ENCODE measurements at places on chromosomes 6 and 20.

GRCh38 chr20:58890518-58891085, 38.1 kb downstream of the GNAS start:
- peak overlapping the region; percentile 5 for H3K27ac ChIP-seq
- H3K27me3 ChIP-seq = peaks cover 6% of the 10 kb centered on the region
- H3K36me3 ChIP-seq = no peaks in the 10 kb centered on the region
- peak overlapping the region; percentile 85 for H3K4me3 ChIP-seq
- DNase-seq = no peak

DNA sequence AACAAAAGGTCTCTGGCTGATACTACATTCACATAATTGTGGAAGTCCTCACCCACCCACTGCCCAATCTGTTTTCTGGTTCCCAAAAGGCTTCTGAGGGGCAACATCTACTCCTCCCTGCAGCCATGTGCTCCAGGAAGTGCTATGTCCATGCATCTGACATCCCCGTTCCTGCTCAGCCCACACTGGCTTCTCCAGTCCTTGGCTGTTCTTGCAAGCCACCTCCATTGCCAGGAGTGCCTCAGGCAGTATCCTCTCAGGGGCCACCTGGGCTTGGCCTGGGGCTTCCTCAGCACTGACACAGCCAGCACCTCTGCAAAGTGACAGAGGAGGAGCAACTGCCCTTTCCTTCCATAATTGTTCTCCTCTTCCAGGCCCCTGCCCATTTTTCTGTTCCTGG, 18.3 kb downstream of the ARHGAP18 start:
- H3K27ac ChIP-seq = no peak overlapping the region
- no peaks in the 10 kb centered on the region for H3K27me3 ChIP-seq
- peaks cover 4% of the 10 kb centered on the region for H3K4me1 ChIP-seq
- no peak overlapping the region for H3K4me3 ChIP-seq
- DNase-seq = no peak

GRCh38 chr6:15243910-15244619, 1.8 kb upstream of the JARID2 start:
- peaks cover 11% of the 10 kb centered on the region for H3K4me1 ChIP-seq
- no peaks in the 10 kb centered on the region for H3K36me3 ChIP-seq
- no peaks in the 10 kb centered on the region for H3K27me3 ChIP-seq
- peak overlapping the region; percentile 94 for H3K4me3 ChIP-seq
- no peak for DNase-seq
- H3K27ac ChIP-seq = no peak overlapping the region

- H3K27ac ChIP-seq = no peak overlapping the region
- DNase-seq = no peak
- no peaks in the 10 kb centered on the region for H3K27me3 ChIP-seq
These were observed 389.2 kb upstream of the CITED2 start for GRCh38 chr6:139763468-139764210.

- H3K4me1 ChIP-seq = no peaks in the 10 kb centered on the region
- no peak overlapping the region for H3K27ac ChIP-seq
- DNase-seq = no peak
- H3K36me3 ChIP-seq = no peaks in the 10 kb centered on the region
These were observed 181.0 kb downstream of the PLCB1 start for GRCh38 chr20:8313073-8313472.

GRCh38 chr6:7241709-7242645, 71.0 kb downstream of the SSR1 start:
- H3K27ac ChIP-seq = no peak overlapping the region
- H3K27me3 ChIP-seq = no peaks in the 10 kb centered on the region
- no peak overlapping the region for H3K4me3 ChIP-seq

DNA sequence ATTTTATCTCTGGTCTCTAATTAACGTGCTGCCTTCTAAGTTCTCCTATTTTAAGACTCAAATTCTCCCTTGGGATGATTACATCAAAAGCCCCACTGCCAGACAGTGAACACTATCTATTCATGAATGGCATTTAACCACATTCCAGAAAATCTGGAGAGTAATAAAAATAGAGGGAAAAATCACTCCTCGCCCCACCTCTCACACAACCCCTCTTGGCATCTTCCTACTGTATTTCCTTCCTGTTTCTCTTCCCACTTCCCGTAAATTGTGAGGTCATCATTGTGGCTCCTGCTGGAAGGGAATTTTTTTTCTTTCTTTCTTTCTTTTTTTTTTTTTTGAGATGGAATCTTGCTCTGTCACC, 31.5 kb downstream of the RAB44 start:
- H3K4me3 ChIP-seq = no peak overlapping the region
- no peak for DNase-seq
- H3K4me1 ChIP-seq = peaks cover 6% of the 10 kb centered on the region

- H3K27me3 ChIP-seq = no peaks in the 10 kb centered on the region
- no peaks in the 10 kb centered on the region for H3K4me1 ChIP-seq
- no peak overlapping the region for H3K27ac ChIP-seq
- peak overlapping the region; percentile 50 for H3K4me3 ChIP-seq
These were observed 622 bp downstream of the SS18L1 start for GRCh38 chr20:62143957-62144825.

DNA sequence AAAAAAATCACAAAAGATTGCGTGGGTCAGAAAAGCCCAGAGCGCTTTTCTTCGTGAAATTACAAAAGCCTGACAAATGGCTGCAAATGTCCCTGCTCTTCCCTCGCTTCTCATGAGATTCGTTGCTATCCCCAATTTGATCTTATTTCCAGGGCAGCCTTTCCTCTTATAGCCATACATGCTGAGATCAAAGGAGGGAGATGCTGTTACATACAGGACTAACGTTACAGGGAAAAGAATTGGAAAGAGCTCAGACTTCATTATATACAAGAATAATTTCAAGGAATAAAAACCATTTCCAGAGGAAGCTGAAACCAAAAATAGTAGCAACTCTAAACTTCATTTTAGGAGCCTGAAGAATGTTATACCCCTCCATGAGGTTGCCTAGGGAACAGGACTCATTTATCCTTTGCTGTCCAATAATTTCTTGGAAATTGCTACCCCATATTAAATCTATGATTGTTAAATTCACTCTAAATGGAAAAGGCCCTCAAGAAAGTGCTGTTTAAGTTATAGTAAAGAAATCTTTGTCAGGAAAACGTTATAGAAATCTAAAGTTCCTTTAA, 81.0 kb downstream of the METTL24 start:
- DNase-seq = no peak
- H3K4me3 ChIP-seq = no peak overlapping the region
- H3K36me3 ChIP-seq = no peaks in the 10 kb centered on the region

- no peaks in the 10 kb centered on the region for H3K27me3 ChIP-seq
- H3K27ac ChIP-seq = no peak overlapping the region
- H3K4me3 ChIP-seq = no peak overlapping the region
- no peak for DNase-seq
These were observed 195.8 kb downstream of the HAO1 start for GRCh38 chr20:7744411-7744810.

- H3K4me3 ChIP-seq = no peak overlapping the region
- no peak overlapping the region for H3K27ac ChIP-seq
- no peak for DNase-seq
- no peaks in the 10 kb centered on the region for H3K36me3 ChIP-seq
These were observed 83.5 kb upstream of the SCAF8 start for GRCh38 chr6:154649721-154650120.

- no peak overlapping the region for H3K27ac ChIP-seq
- peak overlapping the region; percentile 50 for H3K4me3 ChIP-seq
- DNase-seq = no peak
- H3K27me3 ChIP-seq = peaks cover 39% of the 10 kb centered on the region
- peaks cover 2% of the 10 kb centered on the region for H3K4me1 ChIP-seq
These were observed 699 bp downstream of the PTPRT start for GRCh38 chr20:43188861-43189553.

GRCh38 chr6:107600121-107600520, 110.2 kb downstream of the SOBP start:
- no peak overlapping the region for H3K4me3 ChIP-seq
- no peak for DNase-seq
- no peaks in the 10 kb centered on the region for H3K27me3 ChIP-seq
- no peaks in the 10 kb centered on the region for H3K36me3 ChIP-seq

DNA sequence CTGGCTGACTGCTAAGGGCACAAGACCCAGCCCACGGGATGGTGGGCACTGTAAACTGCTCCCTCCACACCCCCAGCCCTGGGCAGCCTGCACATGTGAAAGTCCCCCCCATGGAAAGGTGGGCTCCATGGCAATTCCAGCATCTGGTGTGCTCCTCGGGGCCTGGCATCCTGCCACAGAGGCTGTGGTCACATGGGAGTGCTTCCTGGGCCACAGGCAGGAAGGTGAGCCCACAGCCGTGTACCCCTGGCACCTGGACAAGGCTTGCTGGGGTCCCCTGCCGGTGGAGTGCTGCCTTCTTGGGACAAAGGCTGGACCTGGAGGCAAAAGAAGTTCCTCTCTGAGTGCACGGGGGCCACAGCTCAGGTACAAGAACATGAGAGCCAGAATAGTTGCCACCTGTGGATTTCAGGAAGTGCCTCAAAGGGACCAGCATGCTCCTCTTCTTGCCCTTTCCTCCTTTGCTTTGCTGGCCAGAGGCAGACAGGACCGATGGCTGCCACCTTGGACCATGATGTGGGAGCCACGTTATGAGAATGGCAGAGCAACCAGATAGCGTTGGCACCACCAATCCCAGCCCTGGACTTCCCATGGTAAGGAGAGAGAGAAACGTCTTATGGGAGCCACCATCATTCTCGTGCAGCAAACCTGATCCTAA, 120.2 kb upstream of the MLN start:
- DNase-seq = no peak
- no peaks in the 10 kb centered on the region for H3K36me3 ChIP-seq
- no peaks in the 10 kb centered on the region for H3K27me3 ChIP-seq
- H3K27ac ChIP-seq = no peak overlapping the region

DNA sequence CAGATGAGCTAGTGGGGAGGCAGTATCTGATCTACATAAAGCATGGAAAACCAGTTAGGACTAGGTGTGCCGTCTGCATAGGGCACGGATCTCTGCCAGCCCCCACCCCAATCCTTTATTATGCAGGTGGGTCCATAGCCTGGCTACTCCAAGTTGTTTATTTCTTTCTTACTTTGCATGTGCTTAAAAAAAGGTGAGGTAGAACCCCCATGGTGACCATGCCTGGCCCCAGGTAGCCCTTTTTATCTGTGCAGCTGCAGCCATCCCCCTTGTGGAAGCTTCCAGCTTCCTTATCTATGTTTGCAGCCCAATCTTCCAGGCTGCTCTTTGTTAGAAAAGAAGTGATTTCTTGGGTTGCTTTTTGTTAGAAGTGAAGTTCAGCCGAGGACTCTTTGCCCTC, 9.0 kb upstream of the TREM2 start:
- H3K27ac ChIP-seq = peak overlapping the region; percentile 56
- 0 out of 2 replicates have a peak overlapping the region, but pooled peaks have one; percentile 3 for H3K4me3 ChIP-seq
- no peaks in the 10 kb centered on the region for H3K36me3 ChIP-seq

DNA sequence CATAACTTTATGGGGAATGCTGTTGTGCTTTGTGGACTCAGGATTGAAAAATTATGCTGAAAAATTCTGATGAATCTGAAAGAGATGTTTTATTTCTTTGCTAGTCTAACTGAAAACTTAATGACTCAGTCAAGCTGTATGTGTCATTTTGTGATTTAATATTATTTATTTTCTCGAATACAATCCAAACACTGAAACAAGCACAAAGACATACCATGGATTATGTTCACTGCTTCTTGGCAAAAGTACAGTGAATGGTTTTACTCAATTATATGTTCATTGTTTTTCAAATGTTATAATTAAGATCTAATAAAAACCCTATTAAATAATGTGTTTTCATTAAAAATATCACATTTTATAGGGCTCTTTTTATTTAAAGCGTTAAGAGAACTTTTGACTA, 330.6 kb upstream of the EPHA7 start:
- no peak overlapping the region for H3K27ac ChIP-seq
- DNase-seq = no peak
- H3K4me3 ChIP-seq = no peak overlapping the region
- 0 out of 2 replicates have a peak, but pooled peaks cover 3% of the 10 kb centered on the region for H3K4me1 ChIP-seq

GRCh38 chr20:13857304-13857703, 72.5 kb downstream of the NDUFAF5 start:
- no peak overlapping the region for H3K4me3 ChIP-seq
- H3K27me3 ChIP-seq = no peaks in the 10 kb centered on the region
- H3K4me1 ChIP-seq = no peaks in the 10 kb centered on the region
- H3K27ac ChIP-seq = no peak overlapping the region

DNA sequence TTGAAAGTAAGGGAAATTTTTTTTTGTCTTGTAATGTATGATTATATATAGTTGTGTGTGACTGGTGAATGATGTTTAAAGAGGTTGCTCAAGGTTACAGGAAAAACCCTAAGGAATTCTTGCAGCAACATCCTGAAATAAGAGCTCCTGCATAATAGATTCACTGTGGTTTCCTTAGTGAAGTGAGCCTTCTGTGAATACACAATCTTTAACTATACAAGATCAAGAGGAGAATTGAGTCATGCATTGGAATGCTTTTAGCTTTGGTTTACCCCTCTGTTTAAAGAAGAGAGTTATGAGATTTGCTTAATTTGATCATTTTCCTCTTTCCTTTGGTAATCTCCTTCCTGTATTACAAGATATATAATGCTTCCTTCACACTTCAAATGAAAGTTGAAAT, 141.6 kb upstream of the EYA4 start:
- no peaks in the 10 kb centered on the region for H3K4me1 ChIP-seq
- no peak overlapping the region for H3K4me3 ChIP-seq
- no peaks in the 10 kb centered on the region for H3K27me3 ChIP-seq

- H3K27me3 ChIP-seq = no peaks in the 10 kb centered on the region
- DNase-seq = no peak
- peaks cover 11% of the 10 kb centered on the region for H3K4me1 ChIP-seq
- H3K36me3 ChIP-seq = no peaks in the 10 kb centered on the region
- no peak overlapping the region for H3K27ac ChIP-seq
These were observed 87.7 kb downstream of the TFAP2C start for GRCh38 chr20:56716806-56717205.

- no peak overlapping the region for H3K27ac ChIP-seq
- no peak overlapping the region for H3K4me3 ChIP-seq
- no peaks in the 10 kb centered on the region for H3K27me3 ChIP-seq
- H3K4me1 ChIP-seq = peaks cover 9% of the 10 kb centered on the region
These were observed 154.9 kb upstream of the MLN start for GRCh38 chr6:33958526-33959328.

DNA sequence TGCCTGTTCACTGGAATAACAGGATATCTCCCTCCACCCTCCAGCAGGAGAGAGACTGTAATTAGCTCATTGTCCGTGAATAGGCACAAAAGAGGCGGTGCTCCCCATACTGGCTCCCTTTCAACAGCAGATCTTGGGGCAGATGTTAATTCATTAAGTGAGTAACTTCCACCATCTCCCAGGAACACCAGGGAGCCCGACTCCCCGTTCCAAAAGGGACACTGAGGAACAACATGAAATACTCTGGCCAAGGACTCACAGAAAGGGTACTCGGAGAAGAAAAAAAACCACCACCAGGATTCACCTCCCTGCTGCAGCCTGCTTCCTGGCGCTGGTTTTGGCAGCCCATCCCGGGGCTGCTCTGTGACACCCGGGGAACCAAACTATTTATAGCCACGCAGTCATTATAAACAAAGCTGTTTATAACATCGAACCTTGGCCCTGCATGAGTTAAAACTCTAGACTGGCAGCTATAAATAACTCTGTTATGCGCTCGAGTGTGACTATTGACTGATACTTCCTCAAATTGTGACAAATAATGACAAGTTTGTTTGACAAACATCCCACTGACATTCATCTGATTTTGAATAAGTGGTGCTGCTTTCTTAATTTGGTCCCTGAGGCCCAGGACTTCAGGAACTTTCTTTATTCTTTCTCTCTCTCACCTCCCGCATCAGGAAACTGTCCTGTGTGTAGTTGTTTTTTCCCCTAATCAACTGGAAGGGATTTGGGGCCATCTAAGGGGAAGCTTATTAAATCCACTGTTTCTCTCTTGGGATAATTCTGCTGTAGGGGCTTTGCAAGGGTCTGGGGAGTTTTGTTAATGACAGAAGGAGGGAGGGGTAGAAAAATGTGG, 521.6 kb downstream of the CD83 start:
- DNase-seq = no peak
- H3K4me1 ChIP-seq = peaks cover 27% of the 10 kb centered on the region
- no peak overlapping the region for H3K4me3 ChIP-seq
- no peaks in the 10 kb centered on the region for H3K36me3 ChIP-seq

All from H1 (cell line).